ENCODE measurements at places on chromosomes 3 and 15.

GRCh38 chr3:114389156-114389555 is 95.3 kb downstream of the TIGIT start:
- no peak for DNase-seq

DNA sequence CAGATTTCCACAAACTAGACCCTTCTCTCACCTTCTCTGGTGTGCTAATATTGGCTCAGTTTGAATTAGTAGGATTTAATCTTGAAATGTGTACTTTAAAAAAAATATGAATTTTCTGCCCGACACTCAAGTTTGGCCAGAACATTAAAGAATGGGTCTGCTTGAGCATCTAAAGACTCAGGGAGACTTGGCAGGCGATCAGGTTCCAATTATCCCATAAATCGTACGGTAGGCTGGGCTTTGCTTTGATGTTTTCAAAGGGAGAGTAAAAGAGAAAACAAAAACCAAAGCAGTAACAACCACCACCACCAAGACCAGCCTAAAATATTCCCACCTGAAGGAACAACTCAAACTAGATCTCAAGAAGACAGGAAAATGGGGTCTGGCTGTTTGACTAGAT is 230.8 kb downstream of the EBLN2 start:
- DNase-seq = no peak

- DNase-seq = no peak
Observed at GRCh38 chr3:112149136-112149535, 16.1 kb upstream of the GCSAM start.

GRCh38 chr3:66393333-66394005 is 107.4 kb downstream of the LRIG1 start:
- no peak for DNase-seq

DNA sequence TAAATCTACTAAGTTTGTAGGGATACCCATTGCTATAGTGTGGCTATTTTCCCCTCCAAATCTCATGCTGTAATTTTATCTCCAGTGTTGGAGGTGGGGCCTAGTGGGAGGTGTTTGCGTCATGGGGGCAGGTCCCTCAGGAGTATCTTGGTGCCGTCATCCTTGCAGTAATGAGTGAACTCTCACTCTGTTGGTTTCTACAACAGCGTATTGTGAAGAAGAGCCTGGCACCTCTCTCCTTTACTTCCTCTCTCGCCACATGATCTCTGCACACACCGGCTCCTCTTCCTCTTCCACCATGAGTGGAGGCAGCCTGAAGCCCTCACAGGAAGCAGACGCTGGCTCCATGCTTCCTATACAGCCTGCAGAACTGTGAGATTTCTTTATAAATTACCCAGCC is 34.0 kb upstream of the TRPM1 start:
- DNase-seq = no peak

- DNase-seq = no peak
Observed at GRCh38 chr3:186077466-186077865, 31.4 kb downstream of the ETV5 start.

- no peak for DNase-seq
Observed at GRCh38 chr15:84979651-84980050, 2.0 kb upstream of the PDE8A start.

DNA sequence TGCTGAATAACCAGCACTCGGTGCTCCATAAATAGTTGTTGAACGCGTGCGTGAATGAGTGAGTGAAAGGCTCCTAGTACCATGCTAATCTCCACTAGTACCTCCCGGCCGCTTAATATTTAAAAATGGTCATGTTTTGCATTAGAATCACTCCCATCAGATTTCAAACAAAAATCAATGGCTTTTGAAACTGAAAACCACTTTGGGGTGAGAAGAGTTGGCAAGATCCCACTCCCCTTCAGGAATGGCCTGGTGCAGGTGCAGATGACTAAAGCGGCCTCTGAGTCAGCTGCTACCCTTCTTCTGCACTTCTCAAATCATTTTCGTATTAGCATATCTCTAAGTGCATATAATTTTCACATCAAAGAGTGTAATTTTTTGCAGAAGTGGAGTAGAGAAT is 425.3 kb upstream of the PROK2 start:
- no peak for DNase-seq

All from stimulated activated CD4-positive, alpha-beta T cell treated with anti-CD3 and anti-CD28 coated beads, Interleukin-1b, Interleukin-23, amount 100 ng/mL, for 1 hour (primary cell).